Panc1 (cell line): ENCODE measurements at places on chromosomes 7 and 10. TPM values are rescaled to one million over a fixed set of nuclear protein-coding genes. Genes with fewer than 3 reads are reported as not detected.

FAM200A gene
- 4.6 TPM for total RNA-seq

LIPJ gene
- total RNA-seq, result not detected

PDE1C gene
- not detected for total RNA-seq

TBATA gene
- not detected for total RNA-seq

TDRD1 gene
- total RNA-seq, result not detected

NOD1 gene
- 8.1 TPM for total RNA-seq

SYT15 gene
- 0.28 TPM for total RNA-seq

CPA2 gene
- total RNA-seq, result 0.87 TPM

ASB10 gene
- not detected for total RNA-seq

LIPM gene
- not detected for total RNA-seq
